ENCODE measurements at places on chromosomes 5 and 9.
A peak's percentile ranks its signal among the peaks of the same experiment; 100 is the strongest.

GRCh38 chr5:13278811-13279210, 665.7 kb downstream of the DNAH5 start:
- DNase-seq: no peak

GRCh38 chr9:761176-761792, 80.2 kb upstream of the DMRT1 start:
- no peak for DNase-seq

GRCh38 chr5:119009131-119009530, 20.8 kb upstream of the DTWD2 start:
- no peak for DNase-seq

DNA sequence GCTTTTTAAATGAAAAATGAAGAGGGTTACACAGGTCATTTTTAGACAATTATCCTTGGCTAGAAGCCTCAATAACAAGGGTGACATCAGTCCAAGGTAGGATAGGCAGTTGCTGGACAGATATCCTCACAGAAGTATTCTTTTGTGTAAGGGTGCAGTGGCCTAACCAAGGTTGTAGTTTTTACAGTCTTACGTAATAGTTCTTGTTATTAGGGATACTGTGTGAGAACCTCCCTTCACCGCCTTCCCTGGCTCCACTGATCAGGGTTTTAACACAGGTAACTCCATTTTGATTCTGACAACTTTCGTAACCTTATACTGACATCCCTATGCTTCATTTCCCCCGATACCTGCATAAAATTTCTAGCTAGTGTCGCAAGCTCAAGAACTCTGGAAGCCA, 8.7 kb upstream of the CAPSL start:
- no peak for DNase-seq

DNA sequence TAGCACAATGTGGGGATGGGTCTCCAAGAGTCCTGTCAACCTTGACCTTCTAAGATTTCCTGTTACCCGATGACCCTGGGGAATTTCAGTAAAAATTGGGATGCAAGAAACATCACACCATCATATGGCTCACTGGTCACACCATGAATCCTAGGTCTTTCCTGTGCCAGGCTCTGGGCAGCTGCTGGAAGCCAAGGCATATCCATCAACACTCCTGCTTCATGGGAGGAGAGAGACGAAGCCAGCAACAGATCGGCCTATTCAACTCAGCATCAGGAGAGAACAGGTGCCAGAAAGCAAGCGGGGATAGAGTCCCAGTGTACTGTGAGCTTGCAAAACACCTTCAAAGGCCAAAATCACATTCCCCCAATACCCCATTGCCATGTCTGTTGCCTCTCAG, 6.5 kb upstream of the NEK6 start:
- DNase-seq: peak; percentile 16

DNA sequence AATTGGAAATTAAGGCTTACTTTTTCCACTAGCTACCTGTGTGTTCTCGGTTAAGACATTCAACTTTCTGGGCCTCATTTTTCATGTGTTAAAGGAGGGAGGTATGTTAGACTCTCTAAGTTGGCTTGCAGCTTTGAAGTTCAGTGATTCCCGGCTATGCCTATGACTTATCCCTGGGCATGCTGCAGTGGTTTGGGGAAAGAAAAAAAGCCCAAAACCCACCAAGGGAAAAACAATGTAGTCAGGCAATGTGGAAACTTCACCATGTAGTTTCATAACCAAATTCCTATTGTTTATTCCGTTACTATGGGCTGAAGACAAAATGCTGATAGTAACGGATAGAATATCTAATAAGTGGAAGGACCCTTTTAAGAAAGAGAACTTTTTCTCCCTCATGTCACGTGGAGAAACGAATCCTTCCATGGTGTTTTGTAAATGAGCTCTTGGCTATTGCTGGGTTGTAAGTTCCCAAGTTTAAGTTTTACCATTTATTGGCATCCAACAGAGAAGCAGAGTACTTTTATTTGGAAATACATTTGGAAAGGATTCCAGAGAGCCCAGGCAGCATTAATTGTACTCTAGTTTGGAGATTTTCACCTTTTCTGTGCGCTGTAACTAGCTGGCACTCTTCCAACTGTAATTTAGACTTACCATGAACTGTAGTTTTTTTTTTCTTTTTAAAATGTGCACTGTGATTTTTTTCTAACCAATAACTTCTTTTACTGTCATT, 84.9 kb upstream of the MPDZ start:
- no peak for DNase-seq

DNA sequence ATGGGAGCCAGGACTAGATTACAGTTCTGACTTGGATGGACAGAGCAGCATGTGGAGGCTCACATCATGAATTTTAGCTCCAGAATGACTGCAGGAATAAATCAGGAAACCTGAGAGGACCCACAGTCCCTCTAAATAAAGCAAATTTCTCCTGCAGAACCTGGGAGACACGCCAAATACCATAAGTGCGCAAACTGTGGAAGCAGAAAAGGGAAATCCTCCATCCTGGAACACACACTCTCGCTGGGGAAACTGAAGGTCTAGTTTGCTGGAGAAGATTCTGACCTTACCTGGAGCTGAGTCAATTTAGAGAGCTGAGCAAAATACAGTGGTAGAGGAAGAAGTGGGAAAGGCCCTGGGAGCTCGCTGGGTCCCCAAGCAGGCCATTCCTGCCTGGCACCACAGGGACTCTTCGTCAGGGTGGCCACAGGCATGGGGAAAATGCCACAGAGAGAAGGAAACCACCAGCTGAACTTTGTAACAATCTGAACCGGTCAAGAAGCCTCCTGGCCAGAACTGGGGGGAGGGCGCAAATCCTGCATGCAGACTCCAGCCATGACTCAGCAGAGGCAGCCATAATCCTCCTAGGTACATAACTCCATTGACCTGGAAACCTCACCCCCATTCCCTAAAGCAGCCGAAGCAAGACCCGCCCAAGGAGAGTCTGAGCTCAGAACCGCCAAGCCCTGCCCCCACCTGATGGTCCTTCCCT, 390.9 kb downstream of the LRRC70 start:
- DNase-seq: no peak

GRCh38 chr5:61320860-61321259, 11.2 kb upstream of the ZSWIM6 start:
- DNase-seq: no peak

DNA sequence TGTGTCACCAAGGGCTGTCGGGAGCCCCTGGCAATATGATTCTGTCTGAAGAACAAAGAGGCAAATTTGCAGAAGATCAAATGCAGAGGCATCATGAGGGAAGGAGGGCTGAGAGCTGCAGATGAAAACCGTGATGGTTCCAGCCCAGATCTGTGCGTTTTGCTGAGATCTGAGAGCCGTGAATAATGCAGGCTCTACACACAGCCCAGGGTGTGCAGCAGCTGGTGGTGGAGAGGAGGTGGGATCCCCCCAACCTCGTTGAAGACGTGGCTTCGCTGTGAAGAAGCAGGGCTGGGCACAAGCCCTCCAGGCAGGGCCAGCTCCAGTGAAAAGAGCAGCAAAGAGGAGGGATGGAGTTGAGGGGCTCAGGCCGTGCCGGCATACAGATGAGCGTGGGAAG, 75.5 kb downstream of the TSPAN17 start:
- no peak for DNase-seq

- DNase-seq: no peak
These were observed 56.8 kb downstream of the NIPAL4 start for GRCh38 chr5:157516626-157517325.

DNA sequence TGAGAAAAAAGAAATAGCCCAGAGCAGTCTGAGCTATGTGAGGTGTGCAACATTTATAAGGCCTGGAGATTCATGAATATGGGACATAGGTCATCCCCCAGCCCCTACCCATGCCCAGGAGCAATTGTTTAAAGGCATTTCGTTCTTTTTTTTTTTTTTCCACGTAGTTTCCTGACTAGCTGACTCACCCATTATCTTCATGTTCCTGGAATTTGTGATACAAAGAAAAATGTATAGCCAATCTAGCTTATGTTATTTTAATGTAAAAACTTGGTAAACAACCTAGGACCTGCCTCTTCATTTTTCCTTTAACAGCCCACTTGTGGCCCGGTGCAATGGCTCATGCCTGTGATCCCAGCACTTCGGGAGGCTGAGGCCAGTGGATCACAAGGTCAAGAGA, 81.3 kb downstream of the OSTF1 start:
- DNase-seq: no peak

DNA sequence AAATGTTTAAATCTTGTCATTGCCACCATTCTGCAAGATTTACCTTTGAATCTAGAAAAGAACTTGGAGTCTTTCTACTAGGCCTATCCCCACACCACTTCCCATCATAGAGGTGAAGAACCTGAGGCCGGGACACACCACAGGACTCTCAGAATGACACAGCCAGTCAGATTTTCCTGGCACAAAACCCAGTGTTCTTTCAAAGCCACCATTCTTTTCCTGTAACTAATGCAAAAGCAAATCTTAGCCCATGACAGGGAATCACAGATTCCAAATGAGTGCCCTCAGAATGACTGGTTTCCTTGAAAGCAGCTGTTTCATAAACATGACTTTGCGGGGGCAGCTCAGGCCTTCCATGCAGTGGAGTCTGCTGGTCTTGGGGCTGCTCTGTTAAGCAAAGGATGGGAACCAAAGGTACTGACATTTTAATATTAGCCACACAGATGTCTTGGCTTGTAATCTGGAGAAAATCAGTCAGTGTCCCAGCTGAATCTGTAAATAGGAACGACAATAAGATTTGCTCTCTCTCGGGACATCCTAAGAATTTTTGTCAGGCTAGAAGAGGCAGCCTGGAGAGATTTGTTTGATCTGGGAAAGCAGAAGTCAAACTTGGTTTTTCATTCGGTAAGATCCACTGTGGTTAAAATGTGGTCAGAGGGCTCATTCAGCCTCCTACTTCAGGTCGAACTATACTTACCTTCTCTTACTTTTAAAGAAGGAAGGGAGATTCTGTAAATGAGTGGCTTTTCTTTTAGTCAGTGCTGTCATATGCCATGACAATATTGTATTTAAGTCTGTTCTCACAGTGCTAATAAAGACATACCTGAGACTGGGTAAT, 115.1 kb downstream of the PALM2AKAP2 start:
- no peak for DNase-seq

DNA sequence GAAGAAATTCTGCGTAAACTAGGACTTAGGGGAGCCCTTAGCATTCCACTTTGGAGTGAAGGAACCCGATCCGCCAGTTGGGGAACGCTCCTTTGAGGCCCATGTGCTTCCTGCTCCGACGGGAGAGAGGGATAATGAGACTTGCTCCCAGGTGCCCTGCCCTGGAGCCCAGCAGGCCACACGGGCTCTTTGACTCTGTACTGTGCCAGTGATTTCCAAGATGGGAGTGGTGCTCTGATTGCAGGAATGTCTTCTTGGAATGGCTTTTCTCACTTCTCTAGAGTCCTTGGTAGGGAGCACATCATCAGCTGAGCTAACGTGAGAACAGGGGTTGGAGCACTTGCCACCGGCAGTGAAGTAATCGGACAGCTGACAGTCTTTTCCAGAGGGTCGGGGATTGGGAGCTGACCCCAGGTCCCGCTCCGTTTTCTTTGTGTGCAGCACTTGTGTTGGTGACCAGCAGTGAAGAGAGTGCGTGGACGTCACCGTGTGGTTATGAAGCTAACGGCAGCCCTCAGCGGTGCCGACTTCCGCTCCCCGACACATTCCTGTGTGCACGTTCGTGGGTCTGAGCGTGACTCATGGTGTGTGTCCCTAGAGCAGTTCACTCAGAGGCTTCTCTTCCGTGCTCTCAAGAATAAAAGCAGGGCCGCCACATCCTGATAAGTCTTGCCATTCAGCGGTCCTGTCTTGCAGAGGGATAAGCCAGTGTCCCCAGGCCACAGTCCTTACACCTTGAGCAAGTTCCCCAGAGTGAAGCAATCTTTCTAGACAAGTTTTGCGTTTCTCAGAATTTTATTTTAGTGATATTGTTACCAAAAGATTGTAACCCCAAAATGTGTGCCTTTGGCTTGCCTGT, 25.6 kb downstream of the ABL1 start:
- DNase-seq: no peak

DNA sequence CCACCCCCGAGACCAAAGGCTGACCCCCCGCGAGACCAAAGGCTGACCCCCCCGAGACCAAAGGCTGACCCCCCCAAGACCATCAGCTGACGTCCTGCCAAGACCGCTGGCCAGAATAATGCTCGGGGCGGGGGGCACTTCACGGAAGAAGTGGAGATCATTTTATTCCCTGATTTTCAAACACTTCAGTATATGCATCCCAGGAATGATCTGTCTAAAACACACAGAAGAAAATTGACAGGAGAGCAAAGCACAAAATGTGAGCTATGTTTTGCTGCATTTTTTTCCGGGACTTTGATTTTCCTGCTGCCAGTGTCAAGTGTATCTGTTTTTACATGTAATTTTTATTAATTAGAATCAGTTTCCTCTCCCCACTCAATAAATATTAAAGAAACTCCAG, 67.1 kb downstream of the ADAMTS2 start:
- DNase-seq: no peak

GRCh38 chr9:35350212-35350611, 139.7 kb upstream of the RUSC2 start:
- no peak for DNase-seq

- DNase-seq: no peak
These were observed 96.1 kb upstream of the RASGRF2 start for GRCh38 chr5:80864109-80864508.

DNA sequence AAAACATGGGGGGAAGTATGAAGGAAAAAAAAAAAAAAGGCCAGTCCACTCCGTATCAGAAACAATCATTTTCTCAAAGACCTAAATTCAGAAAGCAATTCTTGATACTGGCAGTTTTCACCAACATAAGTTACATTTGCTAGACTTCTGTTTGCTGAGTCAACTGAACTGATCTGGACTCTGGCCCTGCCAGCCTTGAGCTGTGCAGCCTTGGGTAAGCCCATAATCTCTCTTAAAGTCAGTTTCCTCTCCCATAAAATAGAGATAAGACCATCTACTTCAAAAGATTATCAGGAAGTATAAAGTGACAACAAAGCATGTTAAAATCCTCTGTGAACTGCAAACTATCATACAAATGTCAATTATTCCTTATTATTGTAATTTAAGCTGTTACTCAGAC, 106.8 kb downstream of the MAPKAP1 start:
- DNase-seq: no peak

DNA sequence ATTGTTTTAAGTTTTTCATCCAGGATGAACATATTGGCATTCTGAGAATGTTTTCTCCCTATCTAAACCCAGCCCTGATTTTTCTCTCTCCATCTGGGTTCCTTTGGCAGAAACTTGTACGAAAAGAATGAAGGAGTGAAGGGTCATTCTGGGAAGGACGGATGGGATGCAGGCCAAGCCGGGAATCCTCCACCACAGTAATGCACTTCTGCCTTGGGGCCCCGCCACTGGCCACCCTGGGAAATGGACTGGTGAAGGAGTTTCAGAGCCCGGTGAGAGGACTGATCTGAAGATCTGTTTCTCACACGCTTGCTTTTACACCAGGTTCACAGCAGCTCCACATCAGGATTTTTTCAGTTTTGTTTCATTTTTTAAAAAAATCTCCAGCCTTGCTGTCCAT, 554.8 kb downstream of the BNC2 start:
- no peak for DNase-seq

DNA sequence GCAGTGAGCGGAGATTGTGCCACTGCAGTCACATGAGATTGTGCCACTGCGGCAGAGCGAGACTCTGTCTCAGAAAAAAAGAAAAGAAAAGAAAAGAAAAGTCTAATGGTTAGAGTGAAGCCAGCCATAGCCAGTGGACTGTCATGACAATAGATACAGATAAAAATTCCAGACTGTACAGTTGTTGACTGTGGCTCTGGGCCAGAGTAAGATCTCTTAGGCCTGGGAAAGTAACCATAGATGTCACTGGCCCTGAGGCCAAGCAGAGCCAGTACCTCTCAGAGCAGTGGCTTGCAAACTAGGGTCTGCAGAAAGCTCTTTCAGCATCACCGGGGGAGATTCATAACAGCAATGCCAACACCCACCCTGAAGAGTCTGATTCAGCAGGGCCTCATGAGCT, 44.1 kb upstream of the SUB1 start:
- no peak for DNase-seq

- DNase-seq: no peak
These were observed 1931.0 kb downstream of the EFNA5 start for GRCh38 chr5:105739732-105740131.

All from activated effector memory CD4-positive, alpha-beta T cell treated with anti-CD3 and anti-CD28 coated beads, Interleukin-2, amount 50 U/mL, for 16 hours (primary cell).